ENCODE measurements at places on chromosomes 7 and 10. TPM values are rescaled to one million over a fixed set of nuclear protein-coding genes. Genes with fewer than 3 reads are reported as not detected.

Gene GIMAP2
- total RNA-seq, result 17.3 TPM

Gene IDI2
- not detected for total RNA-seq

Gene CCDC172
- total RNA-seq, result not detected

Gene ELAPOR2
- 24.8 TPM for total RNA-seq

Gene EEF1AKMT2
- total RNA-seq, result 17.3 TPM

Gene CDC123
- 61.3 TPM for total RNA-seq

Gene PGAM2
- not detected for total RNA-seq

Gene CTAGE6
- 2.9 TPM for total RNA-seq

Gene NODAL
- not detected for total RNA-seq

Gene SMO
- total RNA-seq, result 14.9 TPM

Gene ZNF783
- 10.7 TPM for total RNA-seq

Gene FAM241B
- not detected for total RNA-seq

Gene STAG3
- total RNA-seq, result 2.1 TPM

Gene TMEM213
- total RNA-seq, result not detected

Gene CD36
- 35.5 TPM for total RNA-seq

Gene MRLN
- total RNA-seq, result not detected

Gene KLF14
- not detected for total RNA-seq

Gene OR2A1
- not detected for total RNA-seq

Gene PRPS1L1
- total RNA-seq, result not detected

Gene TES
- total RNA-seq, result 70.8 TPM

Gene ZNF33A
- total RNA-seq, result 62.3 TPM

Gene MSS51
- total RNA-seq, result 7.5 TPM

Gene PVRIG
- total RNA-seq, result 4.8 TPM

Gene CYP2E1
- 5.6 TPM for total RNA-seq

Gene FAM237B
- total RNA-seq, result not detected

Gene VPS37D
- 6.3 TPM for total RNA-seq

Gene DMBT1
- total RNA-seq, result 653 TPM

Gene DENND2A
- total RNA-seq, result 4.6 TPM

Gene ADRB1
- total RNA-seq, result not detected

Gene PNLIPRP2
- 140 TPM for total RNA-seq

Gene OR9A2
- total RNA-seq, result not detected

Gene NOS3
- 6.4 TPM for total RNA-seq

Gene SLC39A12
- total RNA-seq, result not detected

Gene NUTM2E
- 2.5 TPM for total RNA-seq

Measured in Peyer's patch (tissue), 4 donors.